ENCODE measurements at places on chromosomes 2 and 18. TPM values are rescaled to one million over a fixed set of nuclear protein-coding genes. Genes with fewer than 3 reads are reported as not detected.

RAX gene
- total RNA-seq, result not detected

SEMA4F gene
- 5.9 TPM for total RNA-seq

ADGRF3 gene
- 0.22 TPM for total RNA-seq

FBXO48 gene
- 1.3 TPM for total RNA-seq

DSG1 gene
- not detected for total RNA-seq

IL37 gene
- total RNA-seq, result not detected
